Stimulated activated CD8-positive, alpha-beta memory T cell treated with anti-CD3 and anti-CD28 coated beads, Interleukin-7, amount 100 ng/mL, for 1 hour (primary cell): ENCODE measurements at places on chromosomes 4 and X.

GRCh38 chr4:87499403-87500091, 29.6 kb downstream of the SPARCL1 start:
- no peak for DNase-seq

DNA sequence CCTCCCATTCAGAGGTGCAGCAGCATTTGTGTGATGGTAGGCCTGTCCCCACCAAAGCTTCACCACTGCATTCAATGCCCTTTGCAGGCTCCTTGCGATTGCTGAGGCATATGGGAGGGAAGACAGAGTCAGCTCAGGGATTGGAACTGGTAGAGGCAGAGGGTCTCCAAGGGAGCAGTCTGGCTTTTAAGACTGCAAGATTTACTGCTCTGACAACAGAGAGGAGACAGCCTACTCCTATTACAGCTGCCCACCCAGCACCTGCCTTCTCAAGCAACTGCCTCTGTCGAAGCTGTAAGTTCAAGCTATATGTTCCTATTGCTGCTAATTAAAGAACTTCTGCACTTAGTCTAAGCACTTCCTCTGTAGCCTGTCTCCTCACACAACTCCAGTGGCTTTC, 481.8 kb downstream of the FGF13 start:
- no peak for DNase-seq

DNA sequence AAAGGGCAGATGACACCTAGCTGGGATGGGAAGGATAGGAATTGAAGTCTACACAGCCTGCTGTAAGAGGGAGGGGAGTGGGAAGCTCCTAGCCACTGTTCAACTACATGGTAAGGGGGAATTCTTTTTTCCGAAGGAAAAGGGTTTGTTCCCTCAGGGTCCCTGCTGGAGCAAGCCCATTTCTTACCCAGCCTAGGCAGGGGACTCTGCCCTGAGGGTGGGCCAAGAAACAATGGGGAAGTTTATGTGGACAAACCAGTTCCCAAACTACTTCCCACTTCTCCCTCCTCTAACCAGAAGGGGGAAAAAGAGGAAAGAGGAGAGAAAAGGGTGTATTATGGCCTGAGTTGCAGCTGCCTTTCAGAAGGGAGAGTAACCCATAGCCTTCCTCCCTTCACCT, 13.5 kb upstream of the VSIG4 start:
- no peak for DNase-seq

DNA sequence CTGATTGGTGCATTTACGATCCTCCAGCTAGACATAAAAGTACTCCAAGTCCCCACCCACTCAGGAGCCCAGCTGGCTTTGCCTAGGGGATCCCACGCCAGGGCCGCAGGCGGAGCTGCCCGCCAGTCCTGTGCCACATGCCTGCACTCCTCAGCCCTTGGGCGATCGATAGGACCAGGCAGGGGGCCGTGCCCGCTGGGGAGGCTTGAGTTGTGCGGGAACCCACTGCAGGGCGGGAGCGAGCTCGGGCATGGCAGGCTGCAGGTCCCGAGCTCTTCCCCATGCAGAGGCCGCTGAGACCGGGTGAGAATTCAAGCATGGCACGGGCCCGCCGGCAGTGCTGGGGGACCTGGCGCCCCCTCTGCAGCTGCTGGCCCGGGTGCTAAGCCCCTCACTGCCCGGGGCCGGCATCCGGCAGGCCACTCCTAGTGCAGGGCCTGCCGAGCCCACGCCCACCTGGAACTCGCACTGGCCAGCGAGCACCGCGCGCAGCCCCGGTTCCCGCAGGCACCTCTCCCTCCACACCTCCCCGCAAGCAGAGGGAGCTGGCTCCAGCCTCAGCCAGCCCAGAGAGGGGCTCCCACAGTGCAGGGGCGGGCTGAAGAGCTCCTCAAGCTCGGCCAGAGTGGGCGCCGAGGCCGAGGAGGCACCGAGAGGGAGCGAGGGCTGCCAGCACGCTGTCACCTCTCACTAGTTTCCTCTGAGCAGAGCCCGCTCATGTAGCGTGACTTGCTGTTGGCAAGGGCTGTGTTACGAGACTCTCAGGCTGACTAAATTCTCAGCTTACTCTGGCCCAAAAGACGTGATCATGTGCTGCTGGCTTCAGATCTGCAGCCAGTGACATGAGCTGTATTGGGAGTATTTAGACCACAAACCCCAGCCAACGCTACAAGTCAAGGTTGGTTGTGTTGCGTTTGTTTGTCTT, 87.5 kb downstream of the TRAPPC11 start:
- no peak for DNase-seq

DNA sequence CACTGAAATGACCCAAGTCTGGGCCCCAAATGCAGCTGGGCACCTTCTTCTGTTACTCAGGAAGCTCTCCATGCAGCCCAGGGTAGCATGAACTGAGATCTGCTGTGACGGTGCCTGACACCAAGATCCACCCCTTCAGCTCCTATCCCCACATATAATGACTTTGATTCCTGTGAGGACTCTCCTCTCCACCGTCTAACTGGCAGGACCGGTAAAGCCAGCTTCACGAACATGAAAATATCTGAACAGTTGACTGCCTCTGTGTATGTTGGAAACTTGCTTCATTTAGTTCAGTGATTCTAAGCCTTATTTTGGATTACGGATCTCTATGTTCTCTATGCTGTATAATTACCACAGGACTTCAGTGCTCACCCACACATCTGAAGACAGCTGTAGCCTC, 115.5 kb upstream of the TMEM150C start:
- no peak for DNase-seq

DNA sequence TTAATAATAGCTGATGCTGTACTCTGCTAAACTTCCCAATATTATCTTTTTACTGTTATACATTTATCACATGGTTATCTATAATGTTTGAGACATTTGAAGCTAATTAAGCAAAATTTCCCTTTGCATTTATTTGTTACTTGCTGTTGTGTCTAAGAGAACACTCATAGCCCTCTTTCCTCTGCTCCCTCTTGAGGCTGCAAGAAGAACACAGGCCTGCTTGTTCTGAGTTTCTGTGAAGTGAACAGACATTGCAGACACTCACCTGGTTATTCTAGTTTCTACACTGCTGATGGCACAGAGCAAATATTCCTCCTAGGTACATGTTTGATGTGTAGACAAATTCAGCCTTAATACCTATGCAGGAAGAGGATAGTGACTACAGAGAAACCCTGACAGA, 367.8 kb downstream of the GASK1B start:
- no peak for DNase-seq

DNA sequence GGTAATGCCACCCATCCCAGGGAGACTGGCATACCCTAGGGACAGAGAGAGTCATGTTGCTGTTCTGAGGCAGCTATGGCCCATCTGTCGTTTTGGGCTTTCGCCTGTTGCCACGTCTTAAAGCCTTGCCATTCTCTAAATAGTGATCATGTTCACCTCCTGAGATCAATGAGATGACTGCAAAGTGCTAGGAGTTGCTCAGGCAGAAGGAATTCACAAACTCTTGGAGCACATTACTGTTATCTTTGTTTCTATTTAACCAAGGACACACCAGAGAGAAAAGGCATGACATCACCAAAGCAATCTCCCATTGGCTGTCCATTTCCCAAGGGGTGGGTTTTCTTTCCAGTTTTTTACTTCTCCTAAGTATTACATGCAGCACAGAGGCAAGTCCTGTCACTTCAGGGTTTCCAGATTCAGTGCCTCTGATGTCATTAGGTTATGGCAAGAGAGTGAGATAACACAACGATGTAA, 37.1 kb upstream of the SETD7 start:
- DNase-seq, result no peak

DNA sequence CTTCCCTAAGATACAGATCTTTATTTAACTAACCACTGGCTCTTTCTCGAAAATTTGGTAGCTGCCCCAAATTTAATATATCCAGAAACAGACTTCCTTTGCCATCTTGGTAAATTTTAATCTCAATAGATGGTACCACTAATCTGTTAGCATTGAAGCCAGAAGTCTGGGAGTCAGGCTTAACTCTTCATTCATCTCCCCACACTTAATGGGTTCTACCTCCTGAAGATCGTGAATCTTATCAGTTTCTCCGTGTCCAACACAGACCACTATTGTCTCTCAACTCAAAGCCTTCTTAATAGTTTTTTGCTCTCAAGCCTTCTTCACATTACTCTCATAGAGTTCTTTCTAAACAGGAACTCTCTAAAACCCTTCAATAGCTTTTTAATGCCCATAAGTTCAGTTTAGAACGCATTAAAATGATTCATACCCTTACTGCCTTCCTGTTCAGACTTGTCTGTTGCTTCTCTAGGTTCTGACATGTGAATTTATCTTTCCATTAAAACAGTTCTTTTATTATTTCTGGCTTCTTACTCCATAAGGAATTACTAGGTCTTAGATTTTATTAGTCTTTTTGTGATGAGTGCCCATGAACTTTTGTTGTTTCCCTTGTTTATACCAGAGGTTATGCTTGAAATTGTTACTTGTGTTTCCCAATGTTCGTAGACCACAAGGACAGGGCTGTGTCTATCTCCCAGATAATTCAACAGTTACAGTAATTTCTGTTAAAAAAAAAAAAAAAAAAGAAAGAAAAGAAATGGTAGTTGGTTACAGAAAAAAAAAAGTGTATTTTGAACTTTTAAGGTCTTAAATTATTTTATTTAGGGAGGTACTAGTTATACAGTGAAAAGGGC, 54.7 kb downstream of the SMARCAD1 start:
- DNase-seq, result no peak

- no peak for DNase-seq
These were observed 30.7 kb downstream of the HS3ST1 start for GRCh38 chr4:11397819-11398610.

GRCh38 chr4:100644150-100644549, 126.3 kb upstream of the EMCN start:
- DNase-seq, result no peak

DNA sequence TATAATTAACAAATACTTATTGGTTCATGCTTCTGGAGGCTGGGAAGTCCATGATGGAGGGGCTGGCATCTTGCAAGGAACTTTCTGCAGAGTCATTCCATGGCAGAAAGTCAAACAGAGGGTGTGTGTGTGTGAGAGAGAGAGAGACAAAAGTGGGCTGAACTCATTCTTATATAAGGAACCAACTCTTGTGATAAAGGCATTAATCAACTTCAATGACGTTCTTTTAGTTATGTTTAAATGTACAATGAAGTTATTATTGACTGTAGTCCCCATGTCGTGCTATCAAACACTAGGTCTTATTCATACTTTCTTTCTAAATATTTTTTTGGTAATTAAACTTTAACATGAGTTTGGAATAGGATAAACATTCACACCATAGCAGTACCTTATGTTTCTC, 1408.8 kb downstream of the STIM2 start:
- no peak for DNase-seq

GRCh38 chrX:15483891-15484290, 9.2 kb downstream of the PIR start:
- DNase-seq, result no peak

GRCh38 chr4:112127803-112128202, 17.5 kb upstream of the FAM241A start:
- no peak for DNase-seq

GRCh38 chrX:152573866-152574265, 63.8 kb upstream of the GABRQ start:
- no peak for DNase-seq

DNA sequence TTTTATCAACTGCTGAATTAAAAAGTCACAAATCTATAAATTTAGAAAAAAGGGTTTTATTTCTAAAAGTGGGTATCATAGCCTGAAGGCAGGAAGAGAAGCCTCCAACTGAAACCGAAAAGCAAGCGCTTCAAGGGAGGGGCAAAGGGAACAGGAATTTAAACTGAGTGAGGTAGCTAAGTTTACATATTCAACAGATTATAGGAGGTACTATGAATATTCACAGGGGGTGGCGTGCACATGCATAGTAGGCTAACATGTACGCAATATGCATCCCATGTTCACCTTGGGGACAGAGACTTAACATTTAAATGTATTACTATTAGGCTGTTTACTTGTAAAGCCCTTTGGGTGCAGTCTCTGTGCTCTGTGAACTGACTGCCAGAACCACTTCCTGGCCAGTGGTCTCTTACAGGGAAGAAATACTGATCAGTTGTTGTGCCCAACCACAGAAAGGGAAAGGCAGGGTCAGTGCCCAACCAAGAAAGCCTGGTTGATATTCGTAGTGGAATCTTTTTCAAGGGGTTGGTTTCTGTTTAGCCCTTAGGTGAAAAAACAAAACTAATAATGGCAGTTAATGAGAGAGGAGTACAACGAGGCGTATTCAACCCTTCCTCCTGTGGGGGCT, 168.7 kb upstream of the GALNTL6 start:
- DNase-seq, result no peak

DNA sequence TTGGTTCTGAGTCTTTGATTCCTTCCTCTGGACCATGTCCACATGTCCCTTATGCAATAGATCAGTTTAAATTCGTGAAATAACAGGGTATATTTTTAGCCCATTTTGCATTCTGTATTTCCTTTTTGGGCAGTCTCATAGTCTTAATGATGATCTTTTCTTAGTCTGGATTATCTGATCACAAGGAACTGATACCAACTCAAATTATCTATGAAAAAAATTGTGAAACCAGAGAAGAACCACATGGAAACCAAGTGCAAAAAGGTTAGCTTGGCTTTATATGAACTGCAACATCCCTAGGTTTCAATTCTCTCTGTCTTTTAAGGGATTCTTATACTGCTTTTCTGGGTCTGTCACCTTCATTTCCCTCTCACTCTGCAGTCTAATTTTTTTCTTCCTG, 608.6 kb upstream of the AADAT start:
- DNase-seq, result no peak

GRCh38 chrX:21374163-21374993, at the start of gene CNKSR2:
Gene CNKSR2, plus strand, starts transcription at chrX:21374418. Its CDS starts 480 bp downstream, at chrX:21374898.
- peak; percentile 37 for DNase-seq
